ENCODE measurements at places on chromosomes 3 and 15.

- no peak for DNase-seq
Observed at GRCh38 chr3:20604659-20605058, 418.7 kb upstream of the SGO1 start.

DNA sequence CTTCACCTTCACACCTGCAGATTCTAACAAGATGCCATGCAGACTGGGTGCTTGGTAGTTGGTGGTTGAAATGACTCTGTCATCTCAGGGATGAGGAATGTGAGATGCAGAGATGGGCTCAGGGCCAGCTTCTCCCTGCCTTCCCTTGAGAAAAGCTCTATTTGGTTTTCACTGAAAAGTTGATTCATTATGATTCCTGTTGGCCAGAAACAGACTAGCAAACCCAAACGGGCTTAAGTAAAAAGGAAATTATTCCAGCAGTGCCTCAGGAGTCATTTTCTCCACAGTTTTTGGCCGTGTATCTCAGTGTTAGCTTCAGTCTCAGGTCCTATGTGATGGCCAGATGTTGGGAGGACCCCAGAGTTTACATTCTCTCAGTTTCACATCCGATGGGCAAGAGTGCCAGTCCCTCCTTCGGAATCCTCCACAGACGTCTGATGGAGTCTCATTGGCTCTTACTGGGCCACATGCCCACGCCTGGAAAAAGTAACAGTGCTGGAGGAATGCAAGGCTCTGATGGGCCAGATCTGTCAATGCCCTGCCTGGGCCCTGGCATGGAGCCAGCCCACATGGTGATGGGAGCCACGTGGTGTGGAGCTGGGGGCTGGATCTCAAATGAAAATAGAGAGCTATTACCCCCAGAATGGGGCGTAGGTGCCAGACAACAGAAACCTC, 22.3 kb upstream of the SACM1L start:
- no peak for DNase-seq

DNA sequence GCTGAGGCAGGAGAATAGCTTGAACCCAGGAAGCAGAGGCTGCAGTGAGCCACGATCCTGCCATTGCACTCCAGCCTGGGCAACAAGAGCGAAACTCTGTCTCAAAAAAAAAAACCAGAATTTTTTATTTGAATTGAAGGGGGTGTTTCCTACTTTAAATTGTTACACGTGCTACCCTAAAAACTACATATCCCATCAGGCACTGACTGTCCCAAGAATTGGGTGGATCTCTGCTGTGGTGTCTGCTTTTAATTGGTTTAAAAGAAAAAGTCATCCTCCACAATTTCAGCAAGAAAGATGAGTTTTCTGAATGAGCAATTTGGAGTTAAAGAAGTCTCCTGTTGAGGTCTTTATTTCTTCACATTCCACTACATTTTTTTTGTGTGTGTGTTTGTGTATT, 2.1 kb downstream of the PDIA3 start:
- no peak for DNase-seq

DNA sequence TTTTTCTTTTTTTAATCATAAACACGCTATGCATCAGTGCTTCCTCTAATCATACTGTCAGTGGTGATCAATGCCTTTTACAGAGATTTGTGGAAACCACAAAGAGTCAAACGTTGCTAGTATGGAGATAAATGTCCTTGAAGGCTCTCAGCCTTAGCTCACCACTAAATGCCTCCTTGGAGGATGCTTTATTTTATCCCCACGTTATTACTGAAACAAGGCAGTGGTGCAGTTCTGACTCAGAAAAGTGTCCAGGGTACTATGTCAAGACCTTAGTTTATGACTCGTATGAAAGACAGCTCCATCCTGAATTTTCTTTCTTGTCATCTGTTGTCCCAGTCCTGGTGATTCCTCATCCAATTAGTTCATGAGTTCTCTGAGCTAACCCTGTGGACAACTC, 1146.7 kb downstream of the IGSF11 start:
- DNase-seq: no peak

- no peak for DNase-seq
Observed at GRCh38 chr3:18732474-18732873, 307.3 kb upstream of the SATB1 start.

- DNase-seq: peak; percentile 55
Observed at GRCh38 chr15:90956274-90957030, 1.8 kb downstream of the RCCD1 start.

DNA sequence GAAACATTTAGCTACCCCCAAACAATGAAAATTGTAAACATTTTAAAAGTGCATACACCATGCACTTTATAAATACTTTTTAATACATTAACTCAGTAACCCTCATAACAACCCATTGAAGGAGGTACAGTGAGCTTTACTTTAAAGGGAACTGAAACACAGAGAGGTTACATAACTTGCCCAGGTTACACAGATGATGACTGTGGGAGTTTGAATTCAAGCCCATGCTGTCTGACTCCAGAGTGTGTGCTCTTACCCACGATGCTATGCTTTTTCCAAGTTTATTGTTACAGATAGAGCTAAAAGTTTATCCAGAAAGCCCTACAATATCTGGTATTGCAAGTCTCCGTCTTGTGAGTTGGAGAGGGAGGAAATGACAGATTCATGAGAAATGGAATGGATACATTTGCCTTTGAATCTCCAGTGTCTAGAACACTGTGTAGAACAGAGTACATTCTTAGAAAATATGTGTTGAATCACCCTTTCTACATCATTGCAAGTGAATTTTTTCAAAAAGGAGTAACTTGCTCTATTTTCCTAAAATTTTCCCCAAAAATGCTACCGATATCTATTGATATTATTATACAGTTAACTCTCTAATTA, 428.3 kb downstream of the NAALADL2 start:
- no peak for DNase-seq

DNA sequence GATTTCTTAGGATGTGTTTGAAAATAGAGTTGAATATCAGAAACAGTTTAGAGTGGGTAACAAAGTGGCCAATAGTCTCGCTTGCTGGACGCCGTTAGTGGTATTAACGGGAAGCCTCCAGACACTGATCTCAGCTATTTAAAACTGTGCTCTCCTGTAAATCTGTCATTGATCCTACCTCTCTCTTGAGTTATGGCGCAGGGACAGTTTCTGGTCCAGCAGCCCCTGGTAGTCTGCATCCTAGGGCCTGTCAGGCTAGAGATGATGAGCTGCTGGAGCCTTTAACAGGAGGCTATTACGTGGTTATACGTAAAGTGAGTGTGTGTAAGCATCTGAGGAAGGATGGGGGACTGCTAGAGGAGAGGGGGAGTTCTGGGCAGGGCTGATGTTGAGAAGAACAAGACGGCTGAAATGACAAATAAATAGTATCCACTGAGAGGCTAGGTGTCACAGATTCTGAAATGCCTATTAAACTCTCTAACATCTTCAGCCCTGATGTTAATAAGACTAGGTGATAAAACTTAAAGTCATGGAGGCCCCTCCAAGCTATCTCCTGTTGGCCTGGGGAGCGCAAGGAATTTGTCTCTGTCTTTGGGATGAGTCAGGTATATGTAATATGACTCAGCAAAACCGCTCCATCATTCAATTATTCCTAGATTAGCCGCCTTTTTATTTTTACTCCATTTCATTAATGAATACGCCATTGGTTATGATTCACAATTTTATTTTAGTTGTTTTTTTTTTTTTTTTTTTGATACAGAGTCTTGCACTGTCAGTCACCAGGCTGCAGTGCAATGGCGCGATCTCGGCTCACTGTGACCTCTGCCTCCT, 155.7 kb downstream of the GREM1 start:
- DNase-seq: no peak

DNA sequence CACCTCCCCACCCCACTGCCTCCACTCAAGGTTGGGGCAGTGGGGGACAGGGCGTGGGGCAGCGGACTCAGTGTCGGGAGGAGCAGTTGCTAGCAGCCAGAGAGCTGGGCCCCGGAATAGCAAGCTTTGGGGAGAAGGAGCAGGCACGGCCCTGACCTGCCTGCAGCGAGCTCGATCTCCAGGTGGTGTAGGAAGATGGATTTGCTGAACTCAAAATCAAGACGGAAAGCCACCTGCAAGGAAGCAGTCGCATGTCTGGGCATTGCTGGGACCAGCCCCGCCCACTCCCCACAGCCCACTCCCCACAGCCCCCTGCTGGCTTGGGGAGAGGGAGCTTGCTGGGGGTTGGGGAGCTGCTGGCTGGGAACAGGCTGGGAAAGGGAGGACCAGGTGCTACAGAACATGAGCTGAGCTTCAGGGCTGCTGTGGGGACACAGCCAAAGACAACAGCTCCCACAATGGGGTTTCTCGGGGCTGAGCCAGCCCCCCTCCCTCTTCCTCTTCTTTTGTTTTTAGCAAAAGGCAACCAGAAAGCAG, 38.0 kb downstream of the FEM1B start:
- DNase-seq: no peak

DNA sequence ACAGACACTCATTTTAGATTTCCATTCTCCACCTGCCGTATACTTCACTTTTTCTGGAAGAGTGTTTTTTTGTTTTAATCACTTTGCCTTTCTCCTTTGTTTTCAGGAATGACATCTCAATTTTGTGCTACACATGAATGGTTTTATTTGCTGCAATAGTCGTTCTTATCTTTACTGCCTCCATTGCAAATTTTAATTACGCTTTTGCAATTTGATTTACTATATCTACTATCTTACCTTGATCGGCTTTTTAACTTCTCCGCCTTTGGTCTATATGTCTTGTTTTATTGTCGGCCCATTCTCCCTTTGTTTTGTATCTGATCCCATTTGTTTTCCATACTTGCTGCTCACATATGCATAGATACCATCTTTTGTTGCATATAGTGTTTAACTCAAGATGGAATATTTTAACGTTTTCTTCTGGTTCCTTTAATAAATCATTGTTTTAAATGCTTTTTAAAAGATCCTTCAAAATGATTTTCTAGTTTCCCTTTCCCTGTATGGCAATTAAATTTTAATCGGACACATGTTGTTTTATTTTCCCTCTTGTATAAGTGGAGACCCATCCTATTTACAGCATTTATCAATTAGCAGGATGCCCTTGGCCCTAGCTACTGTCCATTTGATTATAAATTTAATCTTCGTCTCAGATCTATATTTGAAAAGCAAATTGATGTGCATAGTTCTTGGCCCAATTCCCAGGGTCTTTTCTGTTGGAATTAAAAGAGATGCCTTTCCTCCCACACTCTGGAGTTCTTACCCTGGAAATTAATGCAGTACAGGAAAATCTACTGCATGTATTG, 97.2 kb upstream of the CNTN4 start:
- DNase-seq: no peak

- DNase-seq: no peak
Observed at GRCh38 chr15:41993472-41994170, 21.3 kb upstream of the EHD4 start.

DNA sequence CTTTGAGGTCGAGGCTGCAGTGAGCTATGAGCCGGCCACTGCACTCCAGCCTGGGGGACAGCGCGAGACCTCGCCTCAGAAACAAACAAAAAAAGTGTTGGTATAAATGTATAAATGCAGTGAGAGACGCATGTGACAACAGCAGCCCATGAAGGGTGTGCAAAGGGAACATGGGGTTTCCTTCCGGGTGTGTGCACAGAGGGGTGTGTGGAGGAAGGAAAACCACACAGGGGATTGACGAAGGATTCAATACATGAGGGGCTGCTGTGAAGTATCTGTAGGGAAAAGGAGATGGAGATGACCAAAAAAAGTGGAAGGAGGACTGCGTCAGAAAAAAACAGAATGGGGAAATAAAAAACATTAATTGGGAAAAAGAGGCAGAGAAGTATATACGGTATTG, 1.1 kb downstream of the MTFMT start:
- DNase-seq: no peak

GRCh38 chr3:40827226-40827625, 302.5 kb downstream of the ZNF621 start:
- no peak for DNase-seq

DNA sequence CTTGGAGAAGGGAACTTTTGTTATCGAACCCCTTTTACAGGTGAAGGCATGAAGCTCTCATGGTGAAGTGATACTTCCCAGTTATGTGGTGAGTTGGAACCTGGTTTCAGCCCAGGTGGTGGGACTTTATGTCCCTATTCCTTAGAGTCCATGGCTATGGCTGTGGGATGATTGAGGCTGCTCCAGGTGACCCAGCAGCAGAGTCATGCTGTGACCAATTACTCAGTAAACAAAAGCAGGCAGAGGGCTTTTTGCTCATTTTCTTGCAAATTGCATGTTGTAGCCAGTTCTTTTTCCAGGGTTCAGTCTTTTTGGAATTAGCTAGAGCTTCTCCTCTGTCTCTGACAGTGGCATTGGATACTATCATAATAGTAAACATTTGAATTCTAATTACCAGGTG, 70.7 kb downstream of the CACNA2D3 start:
- DNase-seq: no peak

DNA sequence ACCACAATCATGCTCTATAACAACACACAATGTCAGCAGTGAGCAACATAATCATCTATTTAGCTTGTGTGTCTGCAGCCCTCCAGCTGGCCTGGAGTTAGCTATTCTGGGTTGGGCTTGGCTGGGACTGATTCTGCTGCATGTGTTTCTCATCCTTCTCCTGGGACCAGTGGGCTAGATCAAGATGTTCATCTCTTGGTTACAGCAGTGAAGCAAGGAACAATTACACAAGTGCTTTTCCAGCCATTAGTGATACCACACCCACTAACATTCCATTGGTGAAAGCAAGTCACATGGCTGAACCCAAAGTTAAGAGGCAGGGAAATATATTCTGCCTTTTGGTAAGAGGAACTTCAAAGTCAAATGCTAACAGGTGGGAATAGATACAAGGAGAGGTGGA, 14.6 kb downstream of the NUDT16 start:
- DNase-seq: no peak

DNA sequence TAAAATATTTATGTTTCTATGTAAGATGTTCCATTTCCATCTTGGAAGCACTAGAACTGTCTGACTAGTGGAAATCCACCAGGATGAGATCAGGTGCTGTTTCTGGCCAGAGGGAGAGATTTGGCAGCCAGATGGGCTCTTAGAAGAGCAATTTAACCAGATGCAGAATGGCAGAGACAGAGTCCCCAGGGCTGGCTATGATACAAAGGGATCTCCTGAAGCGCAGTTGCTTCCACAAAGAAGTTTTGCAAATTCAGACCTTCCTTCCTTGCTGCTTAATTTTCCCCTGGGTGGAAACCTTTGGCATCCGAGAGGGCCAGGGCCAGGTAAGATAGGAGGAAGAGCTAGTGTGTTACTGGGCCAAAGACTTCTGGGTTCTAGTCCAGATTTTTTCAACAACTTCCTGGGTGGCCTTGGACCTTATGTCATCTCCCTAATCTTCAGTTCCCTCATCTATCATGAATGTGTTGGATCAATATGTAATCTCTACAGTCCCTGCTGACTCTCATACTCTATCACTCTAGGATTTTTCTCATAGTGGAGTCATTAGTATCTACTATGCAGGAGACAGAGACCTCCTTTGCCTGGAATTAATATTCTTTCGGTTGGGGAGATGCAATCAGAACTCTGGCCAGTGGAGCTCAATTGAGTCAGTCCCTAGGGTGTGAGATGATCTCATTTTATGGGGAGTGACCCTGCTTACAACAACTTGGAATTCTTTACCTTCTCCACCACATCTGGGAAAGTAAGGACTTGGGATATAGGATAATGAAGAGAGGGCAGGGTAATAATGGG, 41.1 kb upstream of the NDUFB4 start:
- no peak for DNase-seq

Data from activated T-helper 1 cell treated with anti-CD3 and anti-CD28 coated beads, Interleukin-2, amount 50 U/mL, for 16 hours (primary cell).